ENCODE measurements at places on chromosomes 13 and 19.
A peak's percentile ranks its signal among the peaks of the same experiment; 100 is the strongest.

- DNase-seq: peak; percentile 53
These were observed 2.9 kb downstream of the DAZAP1 start for GRCh38 chr19:1410136-1410786.

GRCh38 chr13:113452942-113453901 lies at the start of gene ADPRHL1:
Gene ADPRHL1 (minus strand): TSS chr13:113453488. CDS start chr13:113453437, 51 bp downstream.
- no peak for DNase-seq

DNA sequence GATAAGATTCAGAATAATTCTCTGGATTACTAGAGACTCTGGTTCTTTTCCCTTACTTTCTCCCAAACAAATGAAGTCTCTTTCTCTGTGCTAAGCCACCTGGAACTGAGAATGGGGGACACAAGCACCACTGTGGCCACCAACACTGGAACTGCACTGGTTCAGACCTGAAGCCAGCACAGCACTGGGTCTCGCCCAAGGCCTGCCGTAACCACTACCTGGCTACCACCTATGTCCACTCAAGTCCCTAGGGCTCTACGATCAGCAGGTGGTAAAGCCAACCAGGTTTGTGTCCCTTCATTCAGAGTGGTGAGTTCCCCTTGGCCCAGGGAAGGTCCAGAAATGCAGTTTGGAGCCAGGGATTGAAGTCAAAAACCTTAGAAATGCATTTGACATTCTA lies 626.2 kb downstream of the DIAPH3 start:
- DNase-seq: no peak

DNA sequence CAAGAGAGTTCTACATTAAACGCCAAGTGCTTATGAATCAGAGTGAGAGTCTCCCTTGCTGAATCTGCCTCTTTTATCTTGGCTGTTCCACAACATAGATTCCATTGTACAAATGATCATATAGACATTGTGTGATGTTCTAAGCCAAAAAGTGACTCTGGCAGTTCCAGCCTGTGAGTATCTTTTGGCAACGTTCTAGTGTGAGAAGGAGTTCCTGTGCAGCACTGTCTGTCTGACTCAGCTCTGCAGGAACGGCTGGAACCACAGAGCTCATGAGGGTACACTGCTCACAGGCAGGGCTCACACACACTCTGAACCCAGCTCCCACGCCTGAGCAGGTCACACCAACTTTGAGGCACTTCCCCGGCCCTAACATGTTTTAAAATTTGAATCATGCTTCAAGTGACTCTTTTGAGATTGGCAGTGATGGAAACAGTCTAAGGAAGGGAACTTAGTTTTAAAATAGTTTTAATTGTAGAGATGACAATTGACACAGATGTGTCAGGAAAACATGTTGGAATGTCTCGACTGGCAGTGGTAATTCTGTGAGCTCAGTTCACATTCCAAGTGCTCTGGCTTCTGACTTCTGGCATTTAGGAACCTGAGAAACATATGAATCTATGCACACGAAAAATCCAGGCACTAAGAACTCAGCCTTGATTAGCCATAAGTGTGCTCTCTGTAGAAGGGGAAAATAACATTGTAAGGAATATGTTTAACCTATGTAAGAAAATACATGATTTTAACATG lies 272.0 kb downstream of the UQCRFS1 start:
- DNase-seq: no peak

DNA sequence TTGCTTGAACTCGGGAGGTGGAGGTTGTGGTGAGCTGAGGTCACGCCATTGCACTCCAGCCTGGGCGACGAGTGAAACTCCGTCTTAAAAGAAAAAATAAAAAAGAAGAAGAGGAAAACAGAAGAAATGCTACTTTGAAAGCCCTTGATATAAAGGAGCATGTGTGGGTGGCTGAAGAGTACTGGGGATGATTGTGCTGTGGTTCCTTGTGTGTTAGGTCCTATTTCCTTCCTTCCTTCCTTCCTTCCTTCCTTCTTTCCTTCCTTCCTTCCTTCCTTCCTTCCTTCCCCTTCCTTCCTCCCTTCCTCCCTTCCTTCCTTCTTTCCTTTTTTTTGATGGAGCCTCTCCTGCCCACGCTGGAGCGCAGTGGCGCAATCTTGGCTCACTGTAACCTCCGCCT lies 14.3 kb downstream of the WDR88 start:
- DNase-seq: no peak

GRCh38 chr13:84917252-84917878 lies 881.9 kb downstream of the SLITRK6 start:
- DNase-seq: no peak

DNA sequence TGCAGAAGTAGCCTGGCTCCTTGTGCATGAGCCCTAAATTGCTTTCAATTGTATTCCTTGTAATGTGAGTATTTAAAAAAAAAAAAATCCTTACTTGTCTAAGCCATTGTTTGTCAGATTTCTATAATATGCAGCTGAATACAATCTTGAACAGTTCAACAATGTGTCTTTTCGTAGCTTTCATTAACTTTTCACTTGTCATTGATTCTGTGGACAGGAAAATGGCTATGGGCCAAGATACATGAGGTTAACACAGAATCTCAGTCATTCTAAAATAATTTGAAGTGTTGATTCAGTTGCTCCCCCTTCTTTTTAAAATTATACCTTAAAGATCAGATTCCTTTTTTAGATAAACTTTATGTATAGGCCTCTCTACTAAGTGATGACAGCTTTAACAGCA lies 395.8 kb upstream of the KLF12 start:
- DNase-seq: no peak

DNA sequence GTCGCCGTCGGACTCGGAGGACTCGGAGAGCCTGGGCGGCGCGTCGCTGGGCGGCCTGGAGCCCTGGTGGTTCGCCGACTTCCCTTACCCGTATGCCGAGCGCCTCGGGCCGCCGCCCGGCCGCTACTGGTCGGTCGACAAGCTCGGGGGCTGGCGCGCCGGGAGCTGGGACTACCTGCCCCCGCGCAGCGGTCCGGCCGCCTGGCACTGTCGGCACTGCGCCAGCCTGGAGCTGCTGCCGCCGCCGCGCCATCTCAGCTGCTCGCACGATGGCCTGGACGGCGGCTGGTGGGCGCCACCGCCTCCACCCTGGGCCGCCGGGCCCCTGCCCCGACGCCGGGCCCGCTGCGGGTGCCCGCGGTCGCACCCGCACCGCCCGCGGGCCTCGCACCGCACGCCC lies 2.5 kb upstream of the GRWD1 start:
- DNase-seq: peak; percentile 23

DNA sequence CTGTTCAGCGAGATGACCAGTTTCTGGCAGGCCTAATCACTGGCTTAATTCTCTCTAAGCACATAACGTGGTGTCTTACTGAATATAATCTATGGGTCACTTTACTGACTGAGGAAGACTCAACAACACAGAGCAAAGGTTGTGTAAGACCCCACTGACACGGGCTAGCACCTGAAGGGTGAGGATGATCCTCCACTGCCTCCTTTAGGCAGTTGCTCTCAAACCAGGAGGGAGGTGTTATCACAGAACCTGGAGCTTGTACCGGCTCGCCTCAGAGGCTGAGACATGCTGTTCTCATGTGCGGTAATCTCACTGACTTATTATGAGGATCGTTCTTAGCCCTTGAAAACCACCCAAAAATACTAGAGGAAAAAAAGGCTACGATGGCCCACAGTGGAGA lies 28.3 kb downstream of the RCBTB2 start:
- DNase-seq: no peak

- no peak for DNase-seq
These were observed 195.4 kb downstream of the LACC1 start for GRCh38 chr13:44075113-44075512.

GRCh38 chr13:37647031-37647650 lies 48.6 kb upstream of the POSTN start:
- DNase-seq: no peak

- DNase-seq: no peak
These were observed 1.9 kb downstream of the CDC42EP5 start for GRCh38 chr19:54470991-54471782.

DNA sequence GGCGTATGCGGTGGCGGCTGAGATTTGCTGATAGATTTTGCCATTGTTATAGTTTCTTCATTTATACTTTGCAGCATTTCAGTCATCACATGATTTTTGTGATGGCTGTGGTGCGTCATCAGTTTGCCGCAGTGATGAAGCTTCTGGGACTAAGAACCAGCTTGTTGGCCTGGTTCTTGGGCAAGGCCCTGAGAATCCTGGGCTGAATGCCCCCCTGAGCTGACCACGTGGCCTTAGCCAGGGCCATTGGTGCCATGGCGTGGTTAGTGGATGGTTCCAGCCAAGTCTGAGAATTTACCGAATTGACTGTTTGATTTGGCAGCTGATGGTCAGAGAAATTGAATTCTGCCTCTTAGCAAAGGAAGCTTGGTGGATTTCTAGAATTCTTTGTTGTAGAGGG lies 17.8 kb downstream of the GATAD2A start:
- DNase-seq: no peak

DNA sequence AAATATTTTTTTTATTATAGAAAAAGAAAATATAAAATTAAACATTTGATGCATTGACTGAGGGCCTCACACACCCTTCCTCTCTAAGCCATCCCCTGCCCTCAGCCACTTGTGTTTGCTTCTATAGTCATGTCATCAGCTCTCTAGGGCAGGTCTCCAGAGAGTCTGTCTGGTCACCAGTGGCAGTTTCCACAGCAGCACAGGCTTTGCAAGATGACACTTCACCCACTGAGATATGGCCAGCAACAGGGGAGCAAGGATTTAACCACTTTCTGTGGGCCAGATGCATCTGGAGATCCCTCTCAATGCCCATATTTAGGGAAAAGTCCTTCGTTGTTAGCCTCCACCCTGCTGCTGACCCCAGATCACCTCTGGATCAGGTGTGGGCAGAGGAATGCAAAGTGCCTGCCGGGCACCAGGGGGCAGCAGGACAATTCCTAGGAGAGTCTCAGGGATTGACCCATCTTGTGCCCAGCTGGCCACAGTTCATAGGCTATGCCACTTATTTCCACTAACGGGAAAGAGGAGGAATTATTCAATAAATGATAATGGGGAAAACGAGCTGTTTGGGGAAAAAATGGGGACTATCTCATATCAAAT lies 4.8 kb downstream of the ABCC4 start:
- peak; percentile 24 for DNase-seq

DNA sequence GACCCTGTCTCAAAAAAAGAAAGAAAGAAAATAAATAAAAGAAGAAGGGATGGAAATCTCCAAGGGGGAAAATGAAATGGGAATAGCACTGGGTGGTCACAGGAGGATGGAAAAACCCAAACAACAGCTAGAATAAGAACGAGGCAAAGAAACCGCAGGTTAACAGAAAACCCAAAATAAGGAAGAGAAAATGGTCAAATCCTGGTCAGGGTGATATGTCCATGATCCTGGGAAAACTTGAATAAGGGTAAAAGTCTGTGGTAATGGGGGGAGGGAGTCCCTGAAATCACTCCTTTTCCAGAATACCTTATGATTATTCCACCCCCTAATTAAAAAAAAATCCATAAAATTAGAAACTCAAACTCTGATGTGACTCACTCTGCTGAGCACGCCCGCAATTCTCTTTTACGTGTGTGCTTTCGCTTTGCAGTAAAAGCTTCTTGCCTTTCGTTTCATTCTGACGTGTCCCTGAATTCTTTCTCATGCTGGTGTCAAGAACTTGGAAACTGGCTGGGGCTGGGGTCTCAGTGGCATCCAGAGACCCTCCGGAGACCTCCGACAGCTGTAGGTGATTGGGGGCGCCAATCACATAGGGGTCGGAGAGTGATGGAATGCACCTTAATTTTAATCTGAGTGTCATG lies 4.3 kb upstream of the NAXD start:
- peak; percentile 30 for DNase-seq

DNA sequence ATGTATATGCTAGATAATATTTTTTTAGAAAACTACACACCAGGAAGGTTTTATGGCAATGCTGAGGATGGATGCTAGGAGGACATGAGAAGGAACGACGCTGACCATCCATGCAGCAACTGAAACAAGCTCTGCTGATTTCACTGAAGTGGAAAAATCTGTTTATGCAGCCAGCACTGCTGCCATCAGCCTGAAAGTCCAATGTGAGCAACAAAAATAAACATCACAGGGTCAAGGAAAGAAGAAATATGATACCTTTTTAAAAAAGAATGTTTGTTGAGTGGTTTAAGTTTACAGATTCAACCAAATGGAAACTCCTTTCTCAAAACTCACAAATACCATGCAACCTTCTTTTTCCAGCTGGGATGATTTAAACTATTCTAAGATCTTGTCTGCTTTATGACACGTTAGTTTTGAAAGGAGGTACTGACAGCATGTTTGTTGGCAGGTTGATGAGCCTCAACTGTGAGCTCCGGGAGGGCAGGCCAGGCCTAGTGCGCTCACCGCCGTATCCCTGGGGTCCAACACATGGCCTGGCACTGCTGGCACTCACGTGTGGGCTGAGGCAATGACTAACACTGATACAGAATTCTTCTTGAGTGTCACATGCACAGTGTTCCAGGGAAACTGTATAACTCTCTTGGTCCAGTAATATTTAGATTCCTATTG lies 46.8 kb downstream of the LATS2 start:
- DNase-seq: no peak

- no peak for DNase-seq
These were observed 21.7 kb upstream of the SLC25A30 start for GRCh38 chr13:45439781-45440462.

- DNase-seq: no peak
These were observed 83.1 kb downstream of the TNFSF13B start for GRCh38 chr13:108352599-108352998.

DNA sequence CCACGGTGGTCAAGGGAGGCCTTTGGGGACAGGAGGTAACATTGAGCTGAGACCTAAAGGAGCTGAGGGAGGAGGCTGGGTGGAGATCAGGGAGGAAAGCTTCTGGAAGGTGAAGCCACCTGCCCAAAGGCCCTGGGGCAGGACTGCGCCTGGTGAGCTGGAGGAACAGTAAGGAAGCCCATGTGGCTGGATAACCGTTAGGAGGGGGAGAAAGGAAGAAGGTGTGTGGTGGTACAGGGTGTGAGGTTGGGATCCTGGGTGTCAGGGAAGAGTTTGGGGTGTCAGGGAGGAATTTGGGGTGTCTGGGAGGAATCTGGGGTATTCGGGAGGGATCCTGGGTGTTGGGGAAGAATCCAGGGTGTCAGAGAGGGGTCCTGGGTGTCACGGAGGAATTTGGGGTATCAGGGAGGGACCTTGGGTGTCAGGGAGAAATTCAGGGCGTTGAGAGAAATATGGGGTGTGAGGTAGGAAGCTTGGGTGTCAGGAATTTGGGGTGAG lies 695 bp downstream of the TICAM1 start:
- DNase-seq: no peak

DNA sequence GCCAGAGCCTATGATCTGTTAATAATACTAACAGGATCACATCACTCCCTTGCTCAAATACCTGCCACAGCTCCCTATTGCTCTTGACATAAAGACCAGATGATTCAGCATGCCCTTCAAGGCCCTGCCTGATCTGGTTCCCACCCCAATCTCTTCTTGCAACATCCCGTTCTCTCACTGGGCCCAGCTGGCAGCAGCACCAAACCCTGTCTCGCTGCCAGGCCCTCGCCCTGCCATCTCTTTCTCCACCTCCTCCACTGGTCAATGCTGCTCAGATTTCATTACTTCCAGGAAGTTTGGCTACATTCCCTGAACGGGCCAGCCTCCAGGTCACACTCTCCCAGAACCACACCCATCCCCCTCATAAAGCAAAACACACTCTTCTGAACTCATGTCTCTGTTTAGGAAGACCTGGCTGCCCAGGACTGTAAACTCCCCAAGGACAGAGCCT lies 8.6 kb upstream of the BCAT2 start:
- DNase-seq: no peak

- DNase-seq: peak; percentile 71
These were observed 19.4 kb downstream of the CEACAM21 start for GRCh38 chr19:41595258-41595889.
